ENCODE measurements at places on chromosomes 7 and 10.

GRCh38 chr7:47806701-47807103, 141.6 kb downstream of the PKD1L1 start:
- DNase-seq, result no peak

DNA sequence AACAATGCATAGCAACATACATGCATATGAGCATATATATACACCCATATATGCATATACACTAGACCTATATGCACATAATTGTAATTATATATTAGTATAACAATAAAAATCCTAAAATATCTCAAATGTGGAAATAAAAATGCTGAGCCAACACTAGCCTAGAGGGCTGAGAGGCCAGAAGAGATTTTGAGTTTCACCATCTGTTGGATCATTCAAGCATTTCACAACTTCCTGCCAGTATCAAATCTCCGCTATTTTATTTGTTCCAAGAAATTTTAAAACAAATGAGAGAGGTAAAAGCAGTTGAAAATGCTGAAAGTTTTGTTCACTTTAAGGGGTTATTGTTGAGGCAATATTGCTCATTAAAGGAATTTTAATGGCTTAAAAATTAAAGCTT, 187.0 kb downstream of the PCDH15 start:
- DNase-seq, result no peak

DNA sequence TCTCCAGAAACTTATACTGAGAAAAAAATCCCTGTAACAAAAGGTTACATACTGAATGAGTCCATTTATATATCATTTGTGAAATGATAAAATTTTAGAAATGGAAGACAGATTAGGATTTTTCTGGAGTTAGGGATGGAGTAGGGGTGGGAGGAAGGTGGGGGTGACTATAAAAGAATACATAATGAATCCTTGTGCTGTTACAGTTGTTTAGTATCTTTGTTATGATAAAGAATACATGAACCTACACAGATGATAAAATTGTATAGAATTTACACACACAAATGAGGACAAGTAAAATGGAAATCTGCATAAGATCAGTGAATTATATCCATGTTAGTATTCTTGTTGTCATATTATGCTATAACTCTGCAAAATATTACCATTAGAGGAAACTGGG, 41.7 kb upstream of the CCSER2 start:
- DNase-seq, result no peak

DNA sequence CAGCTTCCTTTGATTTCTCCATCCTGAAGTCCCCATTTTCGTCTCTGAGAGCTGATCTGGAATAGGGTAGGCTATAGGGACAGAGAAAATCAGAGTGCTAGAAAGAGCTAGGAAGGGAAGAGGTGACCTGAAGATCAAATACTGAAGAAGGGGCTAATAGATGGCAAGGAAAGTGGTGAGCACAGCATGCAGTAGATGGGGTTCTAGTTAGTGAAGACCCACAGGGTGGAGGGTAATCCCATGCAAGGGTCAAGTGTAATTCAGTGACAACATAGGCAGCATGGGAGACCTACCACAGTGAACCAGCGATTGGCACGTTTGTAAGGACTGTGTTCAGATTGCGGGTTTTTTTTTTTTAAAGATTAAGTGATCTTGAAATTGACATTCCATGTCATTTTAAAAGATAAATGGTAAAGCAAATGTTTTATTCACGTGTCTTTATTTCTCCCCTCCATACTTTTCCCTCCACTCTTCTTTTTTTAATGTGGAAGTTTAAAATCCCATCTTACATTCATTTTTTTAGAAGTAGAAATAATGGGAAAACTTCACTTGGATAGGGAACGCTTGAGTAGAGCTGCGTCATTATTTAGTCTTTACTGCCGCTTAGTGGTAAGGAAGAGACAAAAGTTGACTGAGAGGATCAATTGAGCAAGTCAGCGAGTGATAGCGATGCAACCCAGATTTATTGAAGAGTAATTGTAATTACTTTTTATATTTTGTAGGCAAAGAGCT, 21.0 kb upstream of the ABI1 start:
- no peak for DNase-seq

GRCh38 chr10:118373786-118374185, 31.7 kb upstream of the FAM204A start:
- no peak for DNase-seq

- DNase-seq, result no peak
Observed at GRCh38 chr10:128068398-128069285, 57.6 kb downstream of the MKI67 start.

- no peak for DNase-seq
Observed at GRCh38 chr7:106372595-106373318, 88.0 kb upstream of the NAMPT start.

GRCh38 chr7:70044525-70044924, 446.2 kb downstream of the AUTS2 start:
- DNase-seq, result no peak

DNA sequence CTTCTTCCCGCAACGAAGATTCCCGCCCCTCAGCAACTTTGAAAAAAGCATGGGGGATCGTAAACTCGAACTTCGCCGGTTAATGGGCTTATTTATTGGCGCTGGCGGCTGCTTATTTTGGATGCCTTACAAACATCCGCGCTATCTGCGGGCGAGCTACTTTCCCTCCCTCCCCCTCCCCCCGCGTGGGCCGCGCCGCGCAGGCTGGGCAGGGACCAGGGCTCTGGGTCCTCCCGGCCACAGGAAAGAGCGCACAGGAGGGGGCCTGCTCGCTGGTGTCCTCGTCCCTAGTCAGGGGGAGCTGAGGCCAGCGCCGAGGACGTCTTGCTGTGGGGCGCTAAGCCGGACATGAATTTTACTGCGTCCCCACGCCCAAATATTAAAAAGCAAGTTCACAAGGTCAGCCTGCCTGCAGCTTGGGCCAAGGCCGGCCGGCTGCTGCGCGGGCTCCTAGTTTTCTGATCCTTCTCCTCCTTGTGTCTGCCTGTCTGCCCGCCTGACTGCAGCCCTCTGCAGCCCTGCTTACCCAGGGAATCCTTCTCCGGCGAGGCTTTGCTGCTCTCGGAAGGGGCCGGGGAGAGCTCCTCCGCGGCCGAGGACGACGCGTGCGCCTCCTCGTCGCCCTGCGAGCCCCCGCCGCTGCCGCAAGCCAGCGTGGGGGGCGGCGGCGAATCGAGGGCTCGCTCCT, 1.2 kb downstream of the HOXA10 start:
- no peak for DNase-seq

DNA sequence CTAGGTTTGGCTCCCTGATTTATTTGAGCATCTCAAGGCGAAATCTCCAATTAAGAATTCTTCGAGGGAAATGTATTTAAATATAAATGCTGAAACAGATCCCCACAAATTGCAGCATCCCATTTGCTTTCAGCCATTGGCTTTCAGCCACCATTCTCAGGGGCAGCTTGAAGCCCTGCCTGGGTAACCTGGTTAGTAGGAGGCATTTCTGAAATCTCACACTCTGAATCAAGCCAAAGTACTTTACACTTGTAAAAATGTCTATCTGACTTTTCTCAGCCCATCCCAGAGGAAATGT, 49.1 kb downstream of the GCC1 start:
- no peak for DNase-seq

GRCh38 chr7:1970895-1971294, 261.9 kb downstream of the MAD1L1 start:
- no peak for DNase-seq

DNA sequence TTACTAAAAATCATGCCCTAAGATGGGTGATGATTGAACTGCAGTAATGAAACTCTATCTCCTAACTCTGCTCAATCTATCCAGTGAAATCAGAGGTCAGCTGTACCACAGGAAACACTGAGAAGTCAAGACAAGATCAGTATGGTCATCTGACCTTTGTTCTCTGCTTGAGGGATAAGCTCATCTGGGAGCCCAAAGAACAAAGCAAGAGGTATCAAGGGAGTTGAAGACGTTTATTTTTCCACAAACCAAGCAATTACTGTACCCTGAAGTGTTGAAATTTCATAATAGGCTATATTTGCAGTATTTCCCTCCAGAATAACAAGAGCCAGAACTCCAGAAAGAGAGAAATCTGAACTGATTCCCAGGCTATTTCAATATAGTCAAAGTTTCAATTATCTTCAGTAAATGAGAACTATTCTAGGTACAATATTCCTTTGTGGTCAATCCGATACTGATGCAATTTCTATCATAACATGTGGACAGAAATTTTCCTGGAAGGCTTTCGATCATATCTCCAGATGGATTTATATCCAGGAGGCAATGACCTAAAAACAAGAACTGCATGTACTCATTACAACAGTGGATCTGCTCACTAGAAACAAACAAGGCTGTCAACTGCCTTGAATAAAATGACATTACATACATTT, 345.3 kb downstream of the TNS3 start:
- no peak for DNase-seq

DNA sequence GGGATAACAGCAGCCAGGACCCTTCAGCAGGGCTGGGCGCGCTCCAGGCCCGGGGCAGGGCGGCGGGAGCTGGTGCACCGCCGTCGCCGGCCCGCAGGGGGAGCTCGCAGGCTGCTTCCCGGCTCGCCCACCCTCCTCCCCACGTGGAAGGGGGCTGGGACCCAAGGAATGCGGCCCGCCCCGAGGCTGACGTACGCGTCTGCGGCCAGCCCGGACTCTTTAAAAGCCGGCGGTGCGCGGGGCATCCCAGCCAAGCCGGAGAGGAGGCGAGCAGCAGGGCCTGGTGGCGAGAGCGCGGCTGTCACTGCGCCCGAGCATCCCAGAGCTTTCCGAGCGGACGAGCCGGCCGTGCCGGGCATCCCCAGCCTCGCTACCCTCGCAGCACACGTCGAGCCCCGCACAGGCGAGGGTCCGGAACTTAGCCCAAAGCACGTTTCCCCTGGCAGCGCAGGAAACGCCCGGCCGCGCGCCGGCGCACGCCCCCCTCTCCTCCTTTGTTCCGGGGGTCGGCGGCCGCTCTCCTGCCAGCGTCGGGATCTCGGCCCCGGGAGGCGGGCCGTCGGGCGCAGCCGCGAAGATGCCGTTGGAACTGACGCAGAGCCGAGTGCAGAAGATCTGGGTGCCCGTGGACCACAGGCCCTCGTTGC, at the start of gene PFKFB3:
Gene PFKFB3 (plus strand): TSS at position 249 of the 647 bp plus-strand sequence. CDS start 329 bp downstream, at position 578.
- peak; percentile 82 for DNase-seq

DNA sequence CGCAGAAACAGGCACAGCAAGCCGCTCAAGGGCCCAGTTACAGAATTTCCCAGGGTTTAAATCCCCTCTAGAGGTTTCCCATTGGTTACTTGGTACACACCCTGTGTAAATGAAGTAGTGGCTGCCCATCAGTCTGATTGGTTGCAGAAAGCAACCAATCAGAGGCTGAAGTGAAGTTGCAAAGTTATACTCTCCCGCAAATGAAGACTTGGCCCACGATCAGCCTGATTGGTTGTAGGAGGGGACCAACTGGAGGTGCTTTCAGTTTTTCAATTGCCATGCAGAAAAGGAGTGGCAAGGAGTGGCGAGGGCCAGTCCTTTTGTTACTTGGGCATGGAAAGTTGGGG, 909.2 kb upstream of the AUTS2 start:
- no peak for DNase-seq

DNA sequence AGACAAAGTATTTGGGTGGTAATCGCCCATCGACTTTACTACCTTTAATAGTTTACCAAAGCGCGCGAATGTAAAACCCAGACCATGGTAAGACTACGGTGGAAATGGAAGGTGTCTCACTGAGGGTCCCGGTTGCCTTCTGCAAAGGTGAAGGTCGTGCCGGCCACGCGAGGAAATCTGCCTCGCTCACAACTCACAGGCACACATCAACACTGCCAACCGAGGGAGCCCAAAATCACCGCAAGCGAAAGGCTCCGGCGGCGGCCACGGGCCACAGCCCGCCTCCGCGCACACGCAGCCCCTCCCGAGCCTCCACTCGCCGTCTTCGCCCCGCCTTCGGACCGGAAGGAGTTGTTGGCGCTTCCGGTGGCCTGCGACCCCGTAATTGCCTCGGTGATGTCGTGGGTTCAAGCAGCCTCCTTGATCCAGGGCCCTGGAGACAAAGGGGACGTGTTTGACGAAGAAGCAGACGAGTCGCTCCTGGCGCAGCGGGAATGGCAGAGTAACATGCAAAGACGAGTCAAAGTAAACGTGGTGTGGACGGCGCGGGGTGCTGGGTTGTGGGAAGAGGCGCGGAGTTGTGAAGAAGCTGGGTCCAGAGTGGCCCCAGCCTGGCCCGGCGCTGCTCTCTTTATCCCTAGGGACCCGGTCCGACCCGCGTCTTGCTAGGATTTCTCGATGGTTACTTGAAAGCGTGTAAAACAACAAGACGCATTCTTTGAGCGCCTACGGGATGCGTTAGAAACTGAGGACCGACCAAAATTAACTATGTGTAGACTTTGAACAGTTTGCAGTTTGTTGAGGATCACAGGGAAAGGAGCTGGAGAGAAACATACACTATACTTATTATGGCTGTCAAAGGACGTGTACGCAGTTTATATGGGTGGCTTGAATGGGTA, at the start of gene YAE1:
Gene YAE1 (plus strand): TSS at position 382 of the 899 bp plus-strand sequence. CDS start 15 bp downstream, at position 397.
- peak; percentile 47 for DNase-seq
